A673 (cell line): ENCODE measurements at places on chromosomes 6 and 20. TPM values are rescaled to one million over a fixed set of nuclear protein-coding genes. Genes with fewer than 3 reads are reported as not detected.

GRCh38 chr6:18087396-18088165, 34.9 kb downstream of the NHLRC1 start:
- no peak overlapping the region for H3K4me3 ChIP-seq
- no peak overlapping the region for H3K27ac ChIP-seq
- no peaks in the 10 kb centered on the region for H3K27me3 ChIP-seq
- no peak for DNase-seq

- no peak overlapping the region for H3K27ac ChIP-seq
- no peak for DNase-seq
- H3K36me3 ChIP-seq: no peaks in the 10 kb centered on the region
- H3K4me3 ChIP-seq: no peak overlapping the region
Observed at GRCh38 chr6:27755768-27756167, 156.4 kb downstream of the OR2B2 start.

GRCh38 chr6:140538926-140539325, 1164.5 kb upstream of the CITED2 start:
- peaks cover 13% of the 10 kb centered on the region for H3K4me1 ChIP-seq
- no peaks in the 10 kb centered on the region for H3K36me3 ChIP-seq
- no peak overlapping the region for H3K4me3 ChIP-seq
- no peaks in the 10 kb centered on the region for H3K27me3 ChIP-seq
- no peak overlapping the region for H3K27ac ChIP-seq
- no peak for DNase-seq

DNA sequence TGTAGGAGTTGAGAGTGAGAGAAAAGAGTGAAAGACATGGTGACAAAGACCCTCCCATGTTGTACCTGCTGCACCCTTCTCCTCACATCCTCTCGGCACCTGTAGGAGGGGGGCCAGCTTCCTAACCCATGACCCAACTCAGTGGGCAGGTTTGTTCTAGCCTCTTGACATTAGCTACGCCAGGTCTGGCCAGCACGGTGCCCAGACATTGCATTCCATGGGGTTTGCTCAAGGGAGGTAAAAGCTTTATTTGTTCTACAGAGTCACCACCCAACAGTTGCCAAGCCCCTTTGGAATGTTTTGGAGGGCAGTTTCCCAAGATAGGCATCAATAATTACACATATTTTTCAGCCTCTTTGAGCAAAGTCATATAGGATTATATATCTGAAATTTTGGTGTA, 22.7 kb upstream of the TGM6 start:
- DNase-seq: no peak
- H3K4me3 ChIP-seq: no peak overlapping the region
- no peaks in the 10 kb centered on the region for H3K36me3 ChIP-seq
- H3K27ac ChIP-seq: no peak overlapping the region
- no peaks in the 10 kb centered on the region for H3K4me1 ChIP-seq

COL9A1 gene
- not detected in 2 replicates for total RNA-seq

DNA sequence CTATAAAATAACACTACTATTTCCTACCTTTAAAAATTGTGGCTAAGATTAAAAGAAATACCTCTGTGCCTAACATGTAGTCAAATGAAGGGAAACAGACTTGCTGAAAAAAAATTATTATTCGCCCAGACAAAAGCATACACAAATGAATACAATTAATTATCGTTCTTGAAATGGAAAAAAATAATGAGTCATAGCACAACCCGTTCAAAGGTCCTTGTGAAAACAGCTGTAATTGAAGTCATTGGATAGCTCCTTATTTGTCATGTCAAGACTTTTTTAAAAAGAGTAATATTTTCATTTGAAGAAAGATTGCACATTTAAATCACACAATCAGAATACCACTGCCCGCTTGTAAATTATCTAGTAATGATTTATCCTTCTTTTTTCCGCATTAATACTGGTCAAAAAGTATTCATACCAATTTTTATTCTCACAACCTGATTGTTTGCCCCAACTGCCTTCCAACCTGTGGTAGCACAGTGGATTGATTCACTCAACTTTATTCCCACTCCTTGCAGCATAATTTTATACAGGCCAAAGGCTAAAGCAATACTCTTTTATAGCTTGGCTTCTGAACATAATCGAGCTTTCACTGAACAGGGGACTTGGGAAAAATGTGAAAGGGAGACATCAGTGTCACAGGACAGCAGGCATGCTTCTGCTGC, 655.2 kb upstream of the MAP3K7 start:
- H3K4me1 ChIP-seq: peaks cover 6% of the 10 kb centered on the region
- no peak overlapping the region for H3K4me3 ChIP-seq
- H3K27me3 ChIP-seq: no peaks in the 10 kb centered on the region
- H3K36me3 ChIP-seq: no peaks in the 10 kb centered on the region

- no peak for DNase-seq
- H3K4me1 ChIP-seq: no peaks in the 10 kb centered on the region
- H3K4me3 ChIP-seq: no peak overlapping the region
- H3K27me3 ChIP-seq: no peaks in the 10 kb centered on the region
- no peak overlapping the region for H3K27ac ChIP-seq
Observed at GRCh38 chr6:44735630-44735963, 348.1 kb downstream of the CDC5L start.

BPIFB1 gene
- total RNA-seq: not detected in 2 replicates

NKAIN4 gene
- not detected in 2 replicates for total RNA-seq

- H3K4me1 ChIP-seq: no peaks in the 10 kb centered on the region
- DNase-seq: no peak
- no peaks in the 10 kb centered on the region for H3K27me3 ChIP-seq
- no peak overlapping the region for H3K27ac ChIP-seq
- no peak overlapping the region for H3K4me3 ChIP-seq
- H3K36me3 ChIP-seq: no peaks in the 10 kb centered on the region
Observed at GRCh38 chr6:95917034-95917433, 98.7 kb upstream of the FUT9 start.

CRISP2 gene
- not detected in 2 replicates for total RNA-seq

DNA sequence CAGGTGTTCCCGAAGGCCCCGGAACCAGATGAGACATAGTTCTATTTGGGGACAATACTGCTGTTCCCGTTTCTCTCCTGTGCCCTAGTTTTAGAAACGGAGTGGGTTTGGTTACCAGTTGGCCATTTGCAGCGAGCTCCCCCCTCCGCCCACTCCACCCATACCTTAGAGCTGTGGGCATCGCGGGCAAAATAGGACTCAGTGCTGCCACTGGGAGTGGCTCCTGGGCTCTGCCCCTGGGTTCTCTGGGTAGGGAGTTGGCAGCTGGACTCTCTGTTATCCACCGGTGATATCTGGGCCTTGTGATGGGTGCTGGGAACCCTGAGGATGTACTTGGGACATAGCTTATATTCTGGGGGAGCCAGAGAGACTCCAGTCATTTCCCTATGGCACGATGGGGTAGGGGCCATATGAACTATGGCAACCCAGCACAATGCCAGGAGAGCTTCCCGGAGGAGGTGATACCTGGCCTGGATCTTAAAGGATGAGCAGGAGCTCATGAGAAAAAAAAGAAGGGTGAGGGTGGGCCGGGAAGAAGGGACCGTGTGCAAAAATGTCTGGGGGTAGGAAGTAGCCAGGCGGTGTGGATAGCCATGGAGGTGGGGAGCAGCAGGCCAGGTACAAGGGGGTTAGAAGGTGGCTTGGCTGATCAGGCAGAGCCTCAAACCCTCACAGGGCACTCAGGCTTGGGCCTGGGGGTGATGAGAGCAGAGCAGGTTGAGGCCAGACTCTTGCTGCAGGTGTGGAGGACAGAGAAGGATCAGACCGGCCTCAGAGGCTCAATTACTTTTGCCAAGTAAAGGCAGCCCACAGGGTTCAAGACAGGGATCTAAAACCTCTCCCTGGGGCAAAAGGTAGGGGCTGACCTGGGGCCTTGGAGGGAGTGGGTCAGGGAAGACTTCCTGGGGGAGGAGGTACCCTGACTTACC, 9.6 kb downstream of the SRC start:
- no peaks in the 10 kb centered on the region for H3K4me1 ChIP-seq
- no peaks in the 10 kb centered on the region for H3K27me3 ChIP-seq
- DNase-seq: no peak
- H3K4me3 ChIP-seq: no peak overlapping the region
- no peaks in the 10 kb centered on the region for H3K36me3 ChIP-seq
- H3K27ac ChIP-seq: no peak overlapping the region

ITPA gene
- total RNA-seq: 79.9 and 81.3 TPM in 2 replicates

GRCh38 chr6:84549917-84550316, 214.5 kb downstream of the TBX18 start:
- H3K36me3 ChIP-seq: no peaks in the 10 kb centered on the region
- H3K4me1 ChIP-seq: no peaks in the 10 kb centered on the region
- no peaks in the 10 kb centered on the region for H3K27me3 ChIP-seq
- no peak overlapping the region for H3K27ac ChIP-seq
- no peak for DNase-seq
